ENCODE measurements at places on chromosomes 6 and 20.

GRCh38 chr6:113875470-113875869 lies 18.3 kb downstream of the MARCKS start:
- DNase-seq: no peak

DNA sequence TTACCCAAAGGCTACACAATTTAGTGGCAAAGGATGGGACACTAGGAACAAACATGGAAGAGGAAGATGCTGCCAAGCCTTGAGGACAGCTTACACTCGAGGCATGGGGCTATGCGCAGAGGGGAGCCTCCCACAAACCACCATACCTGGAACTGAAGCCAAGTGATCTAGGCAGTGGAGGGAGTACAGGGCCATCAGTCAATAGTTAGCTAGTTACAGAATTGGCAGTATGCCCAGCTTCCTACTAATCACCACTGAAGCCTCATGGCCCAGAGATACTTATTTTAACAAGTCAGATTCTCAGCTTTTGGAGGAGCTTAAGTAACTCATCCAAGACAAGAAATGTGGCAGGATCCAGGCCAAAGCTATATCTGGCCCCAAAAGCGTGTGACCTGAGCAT lies 226.6 kb upstream of the MOCS1 start:
- no peak for DNase-seq

DNA sequence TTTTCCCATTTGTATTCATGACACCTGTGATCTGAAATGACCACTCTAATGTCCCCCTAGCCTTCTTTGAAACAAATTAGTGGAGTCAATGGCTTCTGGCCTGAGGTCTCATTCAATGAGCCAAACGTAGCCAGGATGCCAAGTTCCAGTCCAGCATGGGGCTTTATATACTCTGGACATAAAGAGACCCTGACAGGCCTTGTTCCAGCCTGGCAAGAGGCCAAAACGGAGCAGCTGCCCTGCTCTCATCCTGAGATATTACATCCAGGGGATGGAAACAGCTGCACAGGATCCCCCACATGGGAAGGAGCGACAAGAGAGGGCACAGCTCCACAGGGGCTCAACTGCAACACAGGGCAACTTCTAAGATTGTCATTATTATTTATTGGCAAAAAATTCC lies 437.8 kb downstream of the CDH26 start:
- no peak for DNase-seq

DNA sequence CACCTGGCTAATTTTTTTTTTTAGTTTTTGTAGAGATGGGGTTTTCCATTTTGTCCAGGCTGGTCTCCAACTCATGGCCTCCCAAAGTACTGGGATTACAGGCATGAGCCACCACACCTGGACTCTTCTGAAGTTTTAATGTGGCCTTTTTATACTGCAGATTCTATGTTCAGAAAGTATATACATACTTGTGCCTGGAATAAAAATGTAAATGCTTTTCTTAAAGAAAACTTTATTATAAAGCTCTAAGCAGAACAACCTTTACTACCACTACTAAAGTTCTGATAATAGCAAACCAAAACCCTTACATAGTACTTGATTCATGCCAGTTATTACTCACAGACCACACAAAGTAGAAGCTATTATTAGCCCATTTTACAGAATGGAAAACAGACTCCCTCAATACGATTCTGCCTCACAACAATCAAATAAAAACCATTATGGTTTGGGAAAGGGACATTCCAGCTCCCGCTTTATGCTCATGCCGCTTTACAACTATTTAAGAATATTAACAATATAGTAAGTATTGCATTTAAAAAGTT lies 5.3 kb downstream of the PHIP start:
- no peak for DNase-seq

GRCh38 chr20:59939879-59940128 lies 301 bp downstream of the PPP1R3D start:
- DNase-seq: no peak

GRCh38 chr6:134870677-134871498 lies 79.0 kb downstream of the ALDH8A1 start:
- DNase-seq: no peak

DNA sequence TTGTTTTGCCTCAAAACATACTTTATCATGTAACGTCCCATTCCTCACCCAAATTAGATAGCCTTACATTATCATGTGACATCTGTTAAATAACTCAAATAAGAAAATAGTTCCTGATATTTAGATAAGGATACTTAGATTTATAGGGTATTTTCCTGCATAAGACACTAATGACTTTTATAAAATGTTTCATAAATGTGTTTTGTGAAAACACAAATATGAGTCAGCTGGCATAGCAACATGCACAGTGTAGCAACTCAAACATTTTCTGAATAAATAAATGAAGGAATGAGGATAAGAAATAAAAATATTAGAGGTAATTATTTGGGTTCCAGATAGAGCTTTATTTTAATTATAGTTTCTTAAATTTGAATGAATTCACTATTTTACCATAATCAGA lies 460.4 kb upstream of the PLCB4 start:
- DNase-seq: no peak

DNA sequence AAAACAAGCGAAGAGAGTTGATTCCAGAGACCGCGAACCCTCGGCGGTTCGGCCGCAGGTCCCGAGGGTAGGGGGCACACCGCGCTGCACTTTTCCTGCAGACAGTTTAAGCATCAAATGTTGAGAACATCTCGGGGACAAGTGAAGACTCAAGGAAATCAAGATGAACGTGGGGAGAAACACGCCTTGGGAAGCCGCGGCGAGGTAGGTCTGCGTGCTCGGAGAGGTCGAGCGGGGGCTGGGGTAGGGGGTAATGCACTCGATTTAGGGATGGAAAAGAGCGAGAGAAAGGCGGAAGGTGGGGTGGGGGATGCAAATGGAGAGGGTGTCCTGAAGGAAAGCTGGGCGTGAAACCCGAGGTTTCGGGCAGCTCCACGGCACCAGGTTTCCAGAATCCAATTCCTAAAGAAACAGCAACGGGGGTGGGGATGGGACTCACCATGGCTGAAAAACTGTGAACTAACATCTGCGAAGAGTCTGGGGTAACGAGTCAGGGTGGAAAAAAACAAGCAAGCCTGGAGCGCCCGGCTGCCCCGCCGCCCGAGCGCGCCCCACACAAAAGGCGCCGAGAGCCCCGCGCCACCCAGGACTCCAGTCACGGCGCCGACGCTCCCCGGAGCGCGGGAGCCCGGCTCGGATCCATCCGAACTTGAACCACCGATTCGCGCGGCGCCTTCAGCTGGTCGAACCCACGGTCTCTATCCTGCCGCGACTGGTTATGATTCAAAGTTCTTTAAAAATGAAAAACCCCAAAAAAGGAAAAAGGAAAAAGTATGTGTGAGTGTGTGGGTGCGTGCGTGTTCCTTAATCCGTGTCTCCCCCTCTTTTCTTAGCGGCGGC lies 3.5 kb downstream of the TFAP2A start:
- no peak for DNase-seq

DNA sequence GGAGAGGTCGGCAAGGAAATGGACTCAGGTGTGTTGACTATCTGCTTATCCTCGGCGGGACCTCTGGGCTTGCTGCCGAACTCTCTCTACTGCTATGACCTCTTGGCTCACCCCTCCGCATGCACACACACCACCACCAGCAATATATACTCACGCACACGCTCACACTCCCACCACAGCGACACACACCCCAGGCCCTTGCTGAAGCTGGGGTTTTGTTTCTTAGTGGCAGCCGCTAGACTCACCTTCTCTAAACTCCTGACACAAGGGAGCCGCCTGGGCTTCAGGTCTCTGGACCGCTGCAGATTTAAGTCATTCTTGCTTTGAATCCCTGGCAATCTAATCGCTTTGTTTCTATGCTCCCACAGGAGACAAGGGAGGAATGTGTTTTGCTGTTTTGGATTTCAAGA lies 59.4 kb upstream of the BACH2 start:
- DNase-seq: no peak

GRCh38 chr6:75273009-75273408 lies 11.6 kb downstream of the TMEM30A start:
- DNase-seq: no peak

DNA sequence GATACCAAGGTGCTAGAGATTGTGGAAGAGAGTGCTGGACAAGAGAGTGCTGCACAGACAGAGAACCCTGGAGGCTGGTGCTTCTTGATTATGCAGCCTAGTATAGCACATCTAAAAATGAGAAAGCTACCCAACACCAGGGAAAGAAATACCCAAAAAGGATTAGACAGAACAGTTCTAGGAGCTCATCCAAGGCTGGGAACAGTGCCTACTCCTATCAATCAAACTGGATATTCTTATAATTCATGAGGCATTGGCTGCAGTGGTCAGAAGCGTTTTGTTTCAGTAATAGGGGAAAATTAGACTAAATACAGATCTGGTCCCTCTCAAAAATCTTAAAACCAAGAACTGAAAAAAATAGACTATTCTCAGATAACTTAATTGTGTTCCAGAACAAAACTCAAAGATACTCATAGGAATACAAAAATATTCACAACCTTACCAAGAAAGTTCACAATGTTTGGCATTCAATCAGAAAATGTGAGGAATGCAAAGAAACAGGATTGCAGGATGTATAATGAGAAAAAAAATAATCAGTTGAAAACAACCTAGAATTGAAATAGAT lies 222.9 kb downstream of the EPHA7 start:
- no peak for DNase-seq

- no peak for DNase-seq
Observed at GRCh38 chr6:148385379-148385778, 42.7 kb downstream of the SASH1 start.

DNA sequence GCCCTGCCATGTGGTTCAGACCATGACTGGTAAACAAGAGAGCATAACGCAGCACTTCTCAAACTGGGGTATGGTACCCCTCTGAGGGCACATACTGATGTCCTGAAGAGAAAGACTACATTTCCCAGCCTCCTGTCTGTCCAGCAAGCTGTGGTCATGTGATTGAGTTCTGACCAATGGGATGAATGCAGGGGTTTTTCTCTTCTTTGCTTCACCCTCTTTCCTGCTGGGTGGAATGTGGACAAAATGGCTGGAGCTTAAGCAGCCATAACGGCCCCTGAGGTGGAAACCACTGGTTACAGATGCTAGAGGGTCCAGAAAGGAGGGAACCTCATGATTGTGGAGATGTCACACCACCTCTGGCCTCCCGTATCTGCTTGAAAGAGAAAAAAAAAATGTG lies 19.4 kb upstream of the KCNB1 start:
- no peak for DNase-seq

DNA sequence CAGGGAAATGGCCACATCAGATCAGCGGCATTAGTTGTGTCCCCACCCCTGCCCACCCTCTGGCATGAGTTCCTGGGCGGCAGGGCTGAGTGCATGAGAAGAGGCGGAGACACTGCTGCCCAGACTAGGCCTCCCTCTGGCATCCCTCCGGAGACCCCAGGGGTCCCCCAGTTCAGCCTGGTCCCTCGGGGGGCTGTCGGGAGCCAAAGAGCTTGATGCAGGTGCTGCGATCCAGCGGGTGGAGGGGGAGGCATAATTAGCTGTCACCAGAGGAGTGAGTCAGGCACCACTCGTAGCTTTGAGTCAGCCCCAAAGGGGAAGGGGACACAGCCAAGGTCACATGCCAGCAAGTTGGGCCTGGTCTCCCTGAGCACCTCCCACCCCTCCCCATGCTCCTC lies 34.5 kb downstream of the DLGAP4 start:
- no peak for DNase-seq

DNA sequence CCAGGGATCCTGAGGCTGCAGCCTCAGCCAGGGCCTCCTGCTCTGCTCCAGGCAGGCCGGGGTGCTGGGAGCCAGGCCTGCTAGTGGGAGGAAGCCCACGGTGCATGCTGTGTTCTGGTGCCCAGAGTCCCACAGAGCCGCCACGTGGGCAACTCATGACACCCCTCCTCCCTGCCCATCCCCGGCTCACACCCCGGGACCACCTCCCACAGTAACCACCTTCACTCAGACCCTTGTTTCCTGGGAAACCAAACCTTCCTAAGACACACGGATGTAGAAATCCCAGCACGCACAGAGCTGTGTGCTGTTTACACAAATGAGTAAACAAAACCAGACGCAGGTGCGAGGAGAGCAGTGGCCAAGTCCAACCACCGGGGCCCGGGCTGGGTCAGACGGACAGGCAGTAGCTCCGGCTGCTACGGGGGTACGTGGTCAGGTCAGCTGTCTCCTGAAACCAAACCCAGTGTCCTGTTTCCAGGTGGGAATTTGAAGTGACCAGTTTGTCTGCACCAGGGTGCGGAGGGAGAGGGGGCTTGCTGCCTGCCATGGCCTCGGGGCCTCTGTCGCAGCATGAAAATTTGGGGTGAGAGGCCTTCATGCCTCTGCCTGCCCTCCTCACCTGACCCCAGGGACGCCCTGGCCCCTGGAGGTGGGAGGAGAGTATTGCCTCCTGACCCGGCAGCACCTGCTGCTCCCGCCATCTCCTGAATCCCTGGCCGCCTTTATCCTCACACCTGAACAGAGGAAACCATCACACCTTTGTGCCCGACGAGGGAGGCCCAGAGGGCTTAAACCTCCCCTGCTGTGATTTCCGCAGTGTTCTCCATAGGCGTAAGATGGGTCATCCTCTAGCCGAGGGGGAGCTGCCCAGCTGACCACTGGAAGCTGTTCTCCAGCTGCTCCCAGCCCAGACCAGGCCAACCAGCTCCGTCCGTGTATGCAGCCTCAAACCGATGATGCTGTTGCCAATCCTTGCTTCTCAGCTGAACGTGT lies 52.0 kb upstream of the SMOC2 start:
- DNase-seq: no peak

DNA sequence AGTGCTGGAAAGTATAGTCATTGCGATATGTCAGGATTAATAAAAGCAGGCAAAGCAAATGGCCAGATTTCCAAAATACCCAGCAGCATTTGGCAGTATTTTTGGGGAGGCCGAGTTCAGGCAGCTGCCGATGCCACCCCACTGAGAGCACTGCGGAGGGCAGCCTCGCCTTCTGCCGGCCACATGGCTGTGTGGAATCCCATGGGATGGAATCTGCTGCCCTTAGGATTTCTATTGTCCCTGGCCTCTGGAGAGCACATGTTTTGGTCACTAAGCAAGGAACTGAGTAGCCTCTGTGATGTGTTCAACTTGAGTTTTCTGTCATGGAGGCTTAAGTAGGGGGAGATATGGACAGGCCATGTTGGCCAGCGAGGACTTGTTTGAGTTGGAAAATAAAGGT lies 123.0 kb downstream of the FARS2 start:
- DNase-seq: no peak

DNA sequence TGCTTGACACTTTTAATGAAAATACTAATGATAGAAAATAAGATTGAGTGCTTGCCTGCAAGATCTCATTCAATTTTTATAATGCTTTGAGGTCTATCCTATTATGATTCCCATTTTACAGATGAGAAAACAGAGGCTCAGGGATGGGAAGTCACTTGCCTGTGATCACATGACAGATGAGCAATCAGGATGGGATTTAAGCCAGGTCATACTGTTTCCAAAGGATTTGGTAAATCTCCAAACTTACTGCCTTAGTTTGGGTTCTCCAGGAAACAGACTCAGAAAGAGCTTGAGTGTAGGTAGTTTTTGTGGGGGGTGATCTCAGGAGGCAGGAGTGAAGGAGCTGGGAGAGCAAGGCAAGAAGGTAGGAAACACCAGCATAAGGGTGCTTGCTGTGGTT lies 456.3 kb downstream of the MAFB start:
- DNase-seq: no peak

- no peak for DNase-seq
Observed at GRCh38 chr6:48027704-48028435, 83.1 kb downstream of the PTCHD4 start.

- DNase-seq: no peak
Observed at GRCh38 chr6:35400111-35400510, 52.0 kb upstream of the FANCE start.
